LNCaP clone FGC (cell line): ENCODE measurements at places on chromosomes 3 and 15.

DNA sequence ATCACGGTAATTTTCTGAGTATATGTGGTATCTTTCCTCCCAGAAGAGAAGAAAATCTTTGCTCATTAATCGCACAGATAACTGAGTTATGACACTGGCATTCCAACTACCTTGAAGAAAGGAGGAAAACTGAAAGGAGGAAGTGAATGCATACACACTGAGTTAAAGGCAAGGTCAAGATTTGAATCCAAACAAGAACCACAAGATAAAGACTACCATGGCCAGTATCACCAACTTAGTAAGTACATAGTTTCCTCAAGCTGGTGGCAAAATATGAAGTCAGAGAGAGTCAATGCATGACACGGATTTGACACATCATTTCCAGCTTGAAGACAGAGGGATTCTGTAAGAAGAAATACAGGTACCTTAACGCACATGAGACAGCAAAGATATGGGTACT is 287.5 kb downstream of the ULK4 start:
- DNase-seq, result no peak

- DNase-seq, result no peak
These were observed 752 bp downstream of the C15orf39 start for GRCh38 chr15:75202251-75203016.

- no peak for DNase-seq
These were observed 19.2 kb downstream of the CLDN11 start for GRCh38 chr3:170437696-170438407.

DNA sequence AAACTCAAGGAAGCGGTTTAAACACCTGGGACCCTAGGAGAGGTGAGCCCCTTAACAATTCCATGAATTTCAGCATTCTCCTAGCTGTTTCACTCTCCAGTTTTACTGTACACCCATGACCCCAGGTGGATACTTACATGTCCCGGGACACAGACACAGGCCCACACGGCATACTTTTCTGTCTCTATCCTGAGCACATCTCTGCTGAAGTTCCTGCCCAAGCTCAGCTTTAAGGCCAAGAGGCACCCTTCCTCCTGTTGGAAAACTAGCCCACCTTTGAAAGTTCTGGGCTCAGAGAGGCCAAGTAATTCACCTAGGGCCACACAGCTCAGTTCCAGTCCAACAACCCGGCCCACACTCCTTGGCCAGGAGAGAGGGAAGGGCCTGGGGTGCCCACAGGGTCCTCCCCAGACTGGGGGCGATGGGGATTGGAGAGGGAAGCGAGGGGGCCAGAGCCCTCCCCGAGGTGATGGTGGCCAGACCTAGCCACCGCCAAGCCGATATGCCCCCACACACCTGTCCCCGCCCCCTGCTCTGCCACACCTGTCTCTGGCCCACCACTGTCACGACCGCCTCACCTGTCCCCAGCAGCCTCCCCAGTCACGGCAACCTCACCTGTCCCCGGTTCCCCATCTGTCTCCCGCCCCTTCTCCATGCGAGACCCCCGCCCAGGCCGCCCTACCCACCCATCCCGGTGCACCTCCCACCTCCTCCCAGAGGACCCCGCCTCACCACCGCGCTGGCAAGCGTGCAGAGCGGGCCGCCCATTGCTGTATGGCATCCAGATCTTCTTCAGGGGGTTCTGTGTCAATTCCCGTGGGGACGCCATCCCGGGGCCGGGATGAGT is 431 bp downstream of the PFKFB4 start:
- no peak for DNase-seq

GRCh38 chr3:71142441-71143161 is 440.9 kb downstream of the FOXP1 start:
- no peak for DNase-seq

DNA sequence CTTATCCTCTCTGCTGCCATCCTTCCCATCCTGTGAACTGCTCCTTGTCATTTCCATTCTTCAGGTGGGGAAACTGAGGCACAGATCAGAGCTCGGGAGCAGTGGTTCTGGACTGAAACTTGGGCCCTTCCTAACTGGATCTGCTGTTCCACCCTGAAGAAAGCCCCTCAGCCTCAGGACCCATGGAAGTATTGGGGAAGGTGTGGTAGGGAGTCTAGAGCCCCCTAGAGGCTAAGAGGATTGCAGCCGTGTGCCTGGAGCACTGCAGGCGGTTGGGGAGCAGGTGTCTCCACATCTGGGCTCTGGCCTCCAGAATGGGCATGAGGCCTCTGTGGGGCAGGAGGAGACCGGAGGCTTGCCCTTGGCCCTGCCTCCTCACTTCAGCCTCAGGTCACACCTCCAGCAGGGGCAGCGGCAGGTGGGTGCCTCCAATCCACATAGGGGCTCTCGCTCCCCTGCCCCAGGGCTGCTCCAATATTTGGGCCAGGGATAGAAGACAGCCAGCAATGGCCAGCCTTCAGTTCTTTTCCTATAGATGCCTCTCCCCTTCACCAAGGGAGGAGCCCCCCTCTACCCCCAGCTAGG is 28.1 kb downstream of the DNAJB8 start:
- DNase-seq, result no peak

DNA sequence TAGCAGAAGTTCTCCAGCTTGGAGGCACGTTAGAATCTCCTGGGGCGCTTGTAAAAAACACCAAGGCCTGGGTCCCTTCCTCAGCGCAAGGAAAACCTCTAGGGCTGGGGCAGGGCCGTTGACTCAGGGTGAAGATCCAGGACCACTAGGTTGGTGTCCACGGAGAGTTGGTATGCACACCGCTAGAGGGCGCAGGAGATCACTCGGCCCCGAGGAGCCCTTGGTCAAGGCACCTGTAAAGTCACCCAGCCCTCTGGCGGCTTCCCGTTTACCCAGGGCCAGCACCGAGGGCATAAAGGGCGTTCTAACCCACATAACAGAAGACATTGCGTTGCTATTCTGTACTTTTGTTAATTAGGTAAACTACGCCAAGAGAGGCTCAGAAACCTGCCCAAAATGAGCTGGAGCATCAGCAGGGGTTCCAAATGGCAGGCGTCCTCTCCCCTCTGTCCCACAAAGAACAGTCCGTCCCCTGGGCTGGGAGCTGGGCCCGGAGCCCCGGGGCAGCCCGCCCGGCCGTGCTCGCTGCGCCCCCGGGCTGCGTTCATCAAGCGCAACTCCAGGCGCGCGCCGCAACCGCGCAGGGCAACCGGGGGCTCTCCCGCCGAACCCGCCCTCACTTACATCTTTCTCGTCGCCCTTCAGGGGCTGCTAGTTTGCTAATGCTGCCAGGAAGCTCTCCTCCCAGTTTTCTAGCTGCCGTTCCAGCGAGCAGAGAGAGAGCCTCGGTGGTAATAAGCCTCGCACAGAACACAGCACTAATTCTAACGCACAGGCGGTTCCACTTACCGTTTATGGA is 332.1 kb downstream of the ARRDC4 start:
- no peak for DNase-seq

GRCh38 chr3:75192146-75192616 is 471.9 kb upstream of the FRG2C start:
- peak; percentile 10 for DNase-seq

- no peak for DNase-seq
These were observed 115.7 kb downstream of the MBNL1 start for GRCh38 chr3:152384412-152384811.

GRCh38 chr3:79140708-79141107 is 627.1 kb downstream of the ROBO1 start:
- no peak for DNase-seq

- no peak for DNase-seq
These were observed 93.7 kb downstream of the LEKR1 start for GRCh38 chr3:156919818-156920217.

- DNase-seq, result no peak
These were observed 49.7 kb upstream of the GOLGA6B start for GRCh38 chr15:72604794-72605193.

DNA sequence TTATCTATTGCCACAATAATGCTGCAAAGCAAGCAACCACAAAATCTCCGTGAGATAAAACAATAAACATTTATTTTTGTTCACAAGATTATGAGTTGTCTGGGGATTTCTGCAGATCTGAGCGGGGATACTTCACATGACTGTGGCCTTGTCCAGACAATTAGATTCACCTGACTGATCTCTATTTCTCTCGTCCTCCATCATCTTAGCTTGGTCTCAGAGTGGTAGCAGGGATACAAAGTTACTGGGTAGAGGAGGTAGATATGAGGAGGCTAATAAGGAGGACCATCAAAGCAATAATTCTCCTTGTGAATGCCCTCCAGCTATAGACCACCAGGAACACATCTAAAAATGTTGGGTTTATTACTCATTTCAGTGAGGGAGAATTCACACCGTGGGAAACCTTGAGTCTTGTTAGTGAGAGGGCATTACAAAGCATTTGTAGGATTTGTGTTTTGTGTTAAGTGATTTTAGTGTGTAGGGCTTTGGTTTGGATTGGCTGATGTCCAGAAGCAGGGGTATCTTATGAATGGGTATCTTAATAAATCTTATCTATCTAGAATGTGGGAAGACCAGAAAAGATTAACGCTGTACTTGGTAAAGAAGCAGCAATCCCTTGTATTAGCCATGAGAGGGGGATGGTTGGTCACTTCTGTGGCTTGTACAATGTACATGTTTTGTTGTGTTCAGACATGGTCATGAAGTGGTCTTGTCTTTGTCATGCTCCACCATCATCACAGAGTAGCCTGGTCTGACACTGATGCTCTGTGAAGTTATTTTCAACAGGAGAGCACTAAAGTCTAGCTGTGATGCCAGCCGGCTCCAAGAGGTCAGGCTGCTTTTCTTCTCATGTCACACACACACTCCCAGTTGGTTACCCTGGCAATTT is 287.6 kb upstream of the STT3B start:
- no peak for DNase-seq

GRCh38 chr3:123739754-123740153 is 144.4 kb downstream of the MYLK start:
- DNase-seq, result no peak

GRCh38 chr3:42440924-42441323 is 30.5 kb upstream of the LYZL4 start:
- DNase-seq, result no peak

DNA sequence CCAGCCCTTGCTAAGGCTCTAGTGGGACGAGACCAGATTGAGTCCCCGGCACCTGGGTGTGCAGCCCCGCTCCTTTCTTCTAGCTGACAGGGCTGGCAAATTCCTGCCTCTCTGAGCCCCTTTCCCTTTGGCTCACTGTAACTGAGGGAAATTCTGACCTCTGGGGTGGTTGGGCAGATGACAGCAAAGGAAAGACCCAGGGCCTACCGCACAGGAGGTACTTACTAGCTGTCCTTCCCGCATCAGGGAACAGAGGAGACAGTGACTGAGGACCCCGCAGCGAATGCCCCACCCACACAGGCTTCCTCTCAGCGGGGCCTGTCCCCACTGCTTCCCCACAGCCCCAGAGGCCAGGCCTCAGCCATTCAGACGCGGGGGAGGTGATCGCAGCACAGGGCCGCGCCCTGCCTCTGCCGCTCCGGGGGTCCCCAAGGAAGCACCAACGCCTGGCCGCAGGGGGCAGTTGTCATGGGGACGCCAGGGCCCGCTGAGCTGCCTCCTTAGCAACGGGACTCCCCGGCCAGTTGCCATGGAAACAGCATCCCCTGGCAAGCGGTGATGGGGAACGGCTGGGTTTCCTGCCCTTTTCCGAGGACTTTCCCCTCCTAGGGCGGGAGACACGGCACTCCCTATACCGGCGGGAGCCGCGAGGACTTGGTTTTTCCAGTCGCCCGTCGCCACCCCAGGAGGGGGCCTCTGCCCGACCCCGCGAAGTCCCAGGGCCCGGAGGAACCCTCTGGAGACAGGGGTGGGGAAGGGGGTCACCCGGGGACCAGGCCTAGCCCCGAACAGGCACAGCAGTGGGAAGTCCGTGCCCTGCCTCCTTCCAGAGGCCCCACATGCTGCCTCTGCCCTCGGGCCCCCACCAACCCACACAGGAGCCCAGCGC is 50.1 kb downstream of the HCN4 start:
- DNase-seq, result no peak

DNA sequence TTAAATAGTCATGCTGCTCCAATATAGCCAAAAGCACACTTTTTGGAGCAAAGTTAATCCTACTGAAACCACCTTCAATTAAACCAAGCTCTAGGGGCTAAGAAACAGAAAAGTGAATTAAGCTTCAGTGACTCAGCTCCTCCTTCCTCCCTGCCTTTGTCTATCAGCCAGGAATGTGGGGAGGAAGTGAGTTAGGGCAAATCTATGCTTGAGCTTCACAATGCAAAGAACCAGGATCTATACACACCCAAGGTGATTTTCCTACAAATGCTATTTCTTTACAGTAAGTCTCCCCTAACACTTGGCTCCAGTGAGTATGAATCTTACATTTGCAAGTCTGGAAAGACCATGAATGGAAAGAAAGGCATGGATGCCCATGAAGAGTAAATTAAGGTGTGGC is 212.1 kb downstream of the P3H2 start:
- no peak for DNase-seq

GRCh38 chr3:24302396-24302795 is 192.3 kb downstream of the THRB start:
- no peak for DNase-seq

DNA sequence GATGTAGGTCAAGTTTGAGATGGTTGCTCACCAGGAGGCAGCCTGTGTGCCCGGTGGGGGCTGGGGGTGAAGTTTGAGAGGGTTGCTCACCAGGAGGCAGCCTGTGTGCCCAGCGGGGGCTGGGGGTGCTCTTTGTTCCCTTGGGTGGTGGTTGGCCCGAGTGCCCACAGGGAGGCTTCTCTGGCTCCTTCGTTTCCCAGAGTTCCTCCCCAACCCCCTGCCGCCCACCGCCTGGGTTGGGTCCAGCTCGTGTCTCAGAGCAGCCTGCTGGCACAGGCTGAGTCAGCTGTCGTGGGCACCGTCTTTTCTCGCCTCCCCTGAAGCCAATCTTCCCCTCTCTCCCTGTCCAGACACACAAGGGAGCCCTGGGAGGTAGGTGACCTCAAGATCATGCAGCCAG is 3.1 kb downstream of the APBA2 start:
- no peak for DNase-seq

DNA sequence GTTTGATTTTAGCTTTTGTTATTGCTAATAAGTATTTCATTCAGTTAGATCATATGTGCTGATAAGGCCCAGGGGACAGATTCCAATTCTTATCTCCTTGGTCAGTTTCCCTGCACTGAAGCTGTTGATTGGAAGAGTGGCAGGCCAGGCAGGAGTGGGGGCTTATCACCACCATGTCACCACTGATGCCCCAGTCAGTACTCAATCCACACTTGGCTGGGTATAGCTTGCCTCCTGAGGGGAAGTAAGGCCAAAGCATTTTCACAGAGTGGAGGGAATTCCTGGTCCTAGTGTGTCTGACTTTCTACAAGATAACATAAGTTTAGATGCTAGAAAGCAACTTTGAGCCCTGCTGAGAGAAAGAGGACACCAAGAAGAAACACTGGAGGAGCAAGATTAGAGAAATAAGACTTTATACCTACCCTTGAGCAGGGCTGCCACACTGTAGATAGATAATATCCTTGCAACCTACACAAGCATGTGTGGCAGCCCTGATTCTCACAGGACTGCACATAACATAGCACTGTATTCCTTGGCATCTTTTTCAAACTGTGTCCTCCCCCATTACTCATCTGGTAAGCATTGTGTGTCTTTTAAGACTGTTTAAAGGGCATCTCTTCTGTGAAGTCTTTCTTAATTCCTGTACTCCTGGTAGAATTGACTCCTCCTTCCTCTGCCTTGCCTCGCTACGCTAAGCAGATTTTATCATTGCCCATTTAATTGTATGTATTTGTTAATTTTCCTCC is 24.3 kb downstream of the OXNAD1 start:
- DNase-seq, result no peak

- DNase-seq, result no peak
These were observed 57.1 kb downstream of the CLDN1 start for GRCh38 chr3:190265126-190265525.
